ENCODE measurements at places on chromosomes 3 and 15.

GRCh38 chr3:45362758-45363157 is 25.6 kb upstream of the LARS2 start:
- no peak for DNase-seq

- DNase-seq = no peak
Observed at GRCh38 chr15:33064878-33065277, 129.6 kb downstream of the FMN1 start.

GRCh38 chr3:110925798-110926197 is 145.8 kb upstream of the NECTIN3 start:
- DNase-seq = peak; percentile 32

- DNase-seq = no peak
Observed at GRCh38 chr3:108183181-108183580, 39.0 kb downstream of the IFT57 start.

GRCh38 chr3:50652709-50653108 is 22.0 kb upstream of the DOCK3 start:
- no peak for DNase-seq

GRCh38 chr3:12831301-12831866 is 10.0 kb downstream of the RPL32 start:
- DNase-seq = no peak

GRCh38 chr15:69480932-69481331 is 28.3 kb downstream of the RPLP1 start:
- DNase-seq = no peak

GRCh38 chr15:99999282-100000070 is 266.2 kb upstream of the LYSMD4 start:
- DNase-seq = no peak

- no peak for DNase-seq
Observed at GRCh38 chr15:36079021-36079420, 500.4 kb upstream of the CDIN1 start.

DNA sequence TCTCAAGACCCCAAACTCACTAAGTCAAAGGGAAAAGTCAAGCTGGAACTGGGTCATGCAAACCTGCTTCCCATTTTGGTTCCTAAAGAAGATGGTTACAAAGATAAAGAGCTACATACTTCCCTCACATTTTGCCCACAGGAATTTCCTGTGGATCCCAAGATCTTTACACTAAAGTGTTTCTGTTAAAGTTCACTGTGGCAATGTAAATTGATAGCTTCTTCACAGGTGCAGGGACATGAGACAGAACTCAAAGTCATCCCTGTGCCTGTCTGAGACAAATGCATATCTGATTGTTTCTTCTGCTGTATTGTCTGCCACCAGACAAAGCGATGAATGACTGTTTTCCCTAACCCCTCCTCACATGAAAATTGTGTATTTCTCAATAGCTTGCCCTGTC is 567.8 kb downstream of the ZIC1 start:
- DNase-seq = no peak

DNA sequence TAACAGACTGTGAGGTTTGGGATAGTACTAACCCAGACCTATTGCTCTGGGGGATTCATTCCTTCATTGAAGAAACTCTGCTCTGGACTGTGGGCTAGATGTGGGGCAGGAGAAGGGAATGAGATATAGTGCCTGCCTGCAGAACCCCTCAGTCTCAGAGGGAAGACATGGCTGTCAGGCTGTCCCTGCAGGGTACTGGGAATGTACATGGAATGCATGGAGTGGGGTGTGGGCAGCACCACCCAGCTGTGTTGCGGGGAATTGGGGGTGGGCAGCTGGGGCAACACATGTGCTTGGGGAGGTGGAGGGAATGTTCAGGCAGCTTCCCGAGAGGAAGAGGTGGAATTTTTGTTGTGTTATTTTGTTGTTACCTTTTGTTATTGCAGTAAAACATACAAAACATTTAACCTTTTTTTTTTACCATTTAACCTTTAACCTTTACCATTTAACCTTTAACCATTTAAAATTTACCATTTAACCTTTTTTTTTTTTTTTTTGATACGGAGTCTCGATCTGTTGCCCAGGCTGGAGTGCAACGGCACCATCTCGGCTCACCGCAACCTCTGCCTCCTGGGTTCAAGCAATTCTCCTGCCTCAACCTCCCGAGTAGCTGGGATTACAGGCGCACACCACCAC is 7.3 kb downstream of the PAQR5 start:
- DNase-seq = no peak

GRCh38 chr3:13338996-13339395 is 81.1 kb downstream of the NUP210 start:
- DNase-seq = no peak

DNA sequence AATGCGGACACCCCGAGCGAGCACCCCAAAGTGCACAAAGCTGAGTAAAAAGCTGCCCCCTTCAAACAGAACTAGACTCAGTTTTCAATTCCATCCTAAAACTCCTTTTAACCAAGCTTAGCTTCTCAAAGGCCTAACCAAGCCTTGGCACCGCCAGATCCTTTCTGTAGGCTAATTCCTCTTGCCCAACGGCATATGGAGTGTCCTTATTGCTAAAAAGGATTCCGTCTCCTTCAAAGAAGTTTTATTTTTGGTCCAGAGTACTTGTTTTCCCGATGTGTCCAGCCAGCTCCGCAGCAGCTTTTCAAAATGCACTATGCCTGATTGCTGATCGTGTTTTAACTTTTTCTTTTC is 5.3 kb downstream of the BHLHE40 start:
- DNase-seq = no peak

DNA sequence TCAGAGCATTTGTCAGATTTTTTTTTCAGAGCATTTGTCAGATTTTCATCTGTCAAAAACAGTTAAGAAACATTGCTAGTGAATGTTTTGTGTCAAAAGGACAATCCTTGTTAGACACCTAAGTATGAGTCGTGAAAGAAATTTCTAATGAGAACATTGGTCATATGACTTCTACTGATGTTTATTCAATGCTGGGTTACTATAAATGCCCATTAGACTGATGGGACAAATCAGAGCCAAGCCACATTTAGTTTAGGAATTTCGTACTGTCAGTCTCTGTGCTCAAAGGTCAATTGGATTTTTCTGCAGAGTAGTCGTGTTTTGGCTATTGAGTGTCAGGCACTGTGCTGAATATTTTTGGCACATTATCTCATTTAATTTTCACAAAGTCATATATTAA is 31.6 kb downstream of the TSC22D2 start:
- no peak for DNase-seq

GRCh38 chr15:43977072-43977884 is 150.5 kb downstream of the WDR76 start:
- no peak for DNase-seq

- DNase-seq = no peak
Observed at GRCh38 chr15:97967881-97968280, 7.4 kb downstream of the ARRDC4 start.

DNA sequence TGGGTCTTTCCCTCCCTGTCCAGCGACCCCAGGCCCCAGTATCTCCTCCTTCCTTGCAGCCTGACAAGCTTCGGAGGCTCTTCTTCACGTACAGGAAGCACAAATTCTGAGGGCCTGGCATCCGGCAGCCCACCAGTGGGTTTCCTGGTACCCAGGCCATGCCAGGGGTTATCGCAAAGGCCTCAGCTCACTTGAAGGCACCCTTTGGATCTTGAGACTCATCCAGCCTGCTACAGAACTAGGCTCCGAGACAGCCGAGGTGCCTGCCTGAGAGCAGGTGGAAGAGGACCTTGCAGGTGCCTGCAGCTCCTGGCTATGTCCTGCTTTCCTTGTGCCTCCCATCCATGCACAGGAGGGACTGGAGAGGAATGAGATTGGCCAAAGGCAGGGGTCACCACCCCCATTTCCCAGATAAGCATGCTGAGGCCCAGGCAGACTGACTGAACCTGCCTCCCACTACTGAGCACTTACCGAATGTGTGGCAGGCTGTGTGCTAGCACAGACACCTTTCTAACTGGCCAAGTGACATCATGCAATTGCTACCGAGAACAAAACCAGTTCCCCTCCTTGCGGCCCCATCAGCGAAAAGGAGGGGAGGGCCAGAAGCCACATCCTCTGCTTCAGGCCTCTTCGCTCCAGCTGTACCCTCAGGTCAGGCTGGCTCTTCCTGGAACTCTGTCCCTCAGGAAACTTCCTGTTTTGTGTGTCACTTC is 11.2 kb downstream of the SH2D7 start:
- peak; percentile 41 for DNase-seq

GRCh38 chr3:172208586-172209332 is 169.4 kb downstream of the FNDC3B start:
- DNase-seq = no peak

- DNase-seq = no peak
Observed at GRCh38 chr3:122679882-122680474, 661 bp upstream of the PARP14 start.

DNA sequence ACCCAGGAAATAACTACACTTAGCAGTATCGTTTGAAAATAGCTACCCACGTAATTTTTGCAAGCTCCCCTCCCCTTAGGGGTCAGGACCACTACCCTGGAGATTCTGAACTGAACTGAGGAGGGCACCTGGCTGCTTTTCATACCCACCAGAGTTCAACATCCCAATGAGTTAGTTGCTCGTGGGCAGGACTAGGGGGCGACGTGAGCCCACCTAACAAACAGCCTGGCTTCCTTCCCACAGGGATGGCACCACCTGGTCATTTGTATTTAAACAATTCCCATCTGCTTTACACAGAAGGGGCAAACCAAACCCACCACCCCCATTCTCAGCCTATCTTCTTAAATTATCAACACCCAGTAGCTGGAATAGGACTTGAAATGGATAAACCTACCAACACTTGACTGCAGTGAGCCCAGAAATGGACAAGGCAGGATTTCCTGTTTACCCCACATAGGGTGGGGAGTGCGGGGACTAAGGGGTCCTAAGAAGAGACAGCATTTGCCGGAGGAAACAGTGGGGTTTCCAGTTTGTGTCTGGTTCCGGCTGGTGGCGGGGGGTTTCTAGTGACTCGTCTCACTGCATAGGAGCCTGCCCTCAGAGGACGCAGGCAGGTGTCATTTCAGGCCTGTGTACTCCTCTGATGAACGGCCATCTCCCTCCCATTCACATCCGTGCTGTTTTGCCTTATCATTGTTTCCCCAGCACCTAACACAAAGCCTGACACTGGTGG is 11.6 kb upstream of the VGLL4 start:
- DNase-seq = no peak

- no peak for DNase-seq
Observed at GRCh38 chr3:114675104-114675503, 381.3 kb downstream of the TIGIT start.

DNA sequence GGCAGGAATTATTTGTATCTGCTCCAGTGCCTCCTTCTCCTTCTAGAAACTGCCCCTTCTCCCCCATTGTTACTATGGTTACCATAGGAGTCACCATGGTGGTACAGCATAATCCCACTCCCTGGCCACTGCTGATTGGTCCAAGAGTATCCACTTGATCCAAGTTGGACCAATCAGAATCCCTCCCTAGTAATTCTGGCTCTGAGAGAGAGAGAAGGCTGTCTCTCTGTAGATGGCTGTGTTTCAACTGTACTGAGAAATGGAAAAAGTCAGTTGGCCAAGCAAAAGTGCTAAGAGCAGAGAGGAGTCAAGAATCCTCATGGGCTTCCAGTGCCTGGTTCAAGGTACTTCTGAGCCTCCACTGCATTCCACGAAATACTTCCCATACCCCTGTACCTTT is 120.6 kb upstream of the SPATA12 start:
- no peak for DNase-seq

DNA sequence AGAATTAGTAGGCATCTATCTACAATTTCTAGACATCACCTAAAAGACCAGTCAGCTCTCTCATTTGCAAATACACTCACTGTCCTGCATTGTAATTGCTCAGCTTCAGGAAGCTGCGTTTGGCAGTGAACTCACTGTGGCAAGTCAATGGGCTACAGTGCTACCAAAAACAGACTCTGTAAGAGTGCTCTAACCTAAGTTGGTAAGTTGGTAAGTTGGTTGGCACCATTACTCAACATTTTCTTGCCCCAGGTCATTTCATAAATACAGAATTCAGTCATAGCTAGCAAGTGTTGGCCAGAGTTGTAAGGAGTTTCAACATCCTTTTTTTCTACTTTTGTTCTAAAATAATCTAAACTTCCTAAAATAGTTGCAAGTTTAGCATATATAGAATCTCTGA is 466.3 kb downstream of the NAALADL2 start:
- no peak for DNase-seq

- DNase-seq = no peak
Observed at GRCh38 chr3:159654183-159655134, 334.2 kb upstream of the IL12A start.

DNA sequence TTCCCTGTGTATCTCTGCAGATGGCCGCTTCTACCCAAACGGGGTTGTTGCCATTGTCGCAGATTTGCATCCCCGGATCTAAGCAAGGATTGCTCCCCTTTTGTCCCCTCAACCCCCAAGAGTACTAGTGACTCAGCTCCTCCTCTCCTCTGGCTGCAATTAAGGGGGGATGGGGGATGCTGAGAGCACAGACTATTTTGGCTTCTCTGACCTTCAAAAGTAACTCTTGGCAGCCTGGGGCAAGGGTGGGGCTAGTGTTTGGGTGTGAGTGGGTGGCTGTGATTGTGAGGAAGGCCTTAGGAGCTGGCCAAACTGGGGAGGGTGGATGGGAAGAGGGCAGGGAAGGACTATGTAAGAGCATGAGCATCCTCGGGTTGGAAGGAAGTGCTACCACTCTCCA is 1.2 kb upstream of the MAP1A start:
- DNase-seq = peak; percentile 56

- DNase-seq = no peak
Observed at GRCh38 chr15:62244762-62245161, 79.7 kb upstream of the C2CD4B start.

DNA sequence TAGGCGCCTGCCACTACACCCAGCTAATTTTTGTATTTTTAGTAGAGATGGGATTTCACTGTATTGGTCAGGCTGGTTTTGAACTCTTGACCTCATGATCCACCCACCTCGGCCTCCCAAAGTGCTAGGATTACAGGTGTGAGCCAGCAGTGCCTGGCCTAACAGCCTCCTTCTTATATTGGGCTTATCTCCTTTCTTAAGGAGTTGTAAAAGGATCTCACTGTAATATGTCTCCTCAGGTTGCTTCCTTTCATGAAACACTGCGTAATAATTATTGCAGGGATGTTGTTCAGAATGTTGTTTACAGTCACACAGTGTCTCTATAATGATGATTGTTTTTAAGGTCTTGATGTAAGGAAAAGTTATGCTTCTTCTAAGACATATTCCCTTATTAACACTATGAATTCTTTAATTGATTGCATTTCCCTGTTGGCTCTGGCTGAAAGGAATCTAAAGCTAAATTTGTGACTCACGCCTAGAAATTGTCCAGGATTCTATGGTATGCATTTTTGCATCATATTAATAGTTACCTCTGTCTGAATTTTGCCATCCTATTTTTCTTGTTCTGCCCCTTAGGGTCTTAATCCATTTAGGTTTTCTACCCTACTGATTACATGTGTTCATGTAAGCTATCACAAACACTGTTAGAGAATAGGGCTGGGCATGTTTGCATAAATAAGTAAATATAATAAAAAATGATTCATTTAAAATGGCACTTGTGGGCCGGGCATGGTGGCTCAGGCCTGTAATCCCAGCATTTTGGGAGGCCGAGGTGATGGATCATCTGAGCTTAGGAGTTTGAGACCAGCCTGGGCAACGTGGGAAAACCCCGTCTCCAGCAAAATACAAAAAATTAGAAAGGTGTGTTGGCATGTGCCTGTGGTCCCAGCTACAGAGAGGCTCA is 24.5 kb upstream of the RNF111 start:
- DNase-seq = no peak
